Neural crest cell (in vitro differentiated cells): ENCODE measurements at places on chromosomes 2 and 18.

- DNase-seq, result no peak
Measured at GRCh38 chr18:30987467-30988241, 54.9 kb downstream of the DSC3 start.

DNA sequence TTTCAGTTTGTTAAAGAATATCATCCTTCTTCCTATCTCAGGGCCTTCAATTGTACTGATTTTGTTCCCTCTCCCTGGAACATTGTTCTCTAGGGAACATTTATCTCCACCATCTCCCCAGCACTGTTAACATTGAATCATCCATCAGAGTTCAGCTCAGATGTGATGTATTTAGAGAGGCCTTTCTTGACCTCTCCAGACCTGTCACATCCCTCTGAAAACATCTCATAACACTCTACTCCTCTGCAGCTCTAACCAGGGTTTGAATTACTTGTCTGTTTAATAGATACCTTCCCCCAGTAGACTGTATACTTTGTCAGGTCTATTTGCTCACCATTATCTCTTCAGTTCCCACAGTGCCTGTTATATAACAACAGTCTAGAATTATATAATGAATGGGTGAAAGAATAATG is 98.6 kb downstream of the GALNT1 start:
- no peak for DNase-seq

GRCh38 chr2:205722283-205722918 is 40.1 kb downstream of the NRP2 start:
- DNase-seq, result no peak

DNA sequence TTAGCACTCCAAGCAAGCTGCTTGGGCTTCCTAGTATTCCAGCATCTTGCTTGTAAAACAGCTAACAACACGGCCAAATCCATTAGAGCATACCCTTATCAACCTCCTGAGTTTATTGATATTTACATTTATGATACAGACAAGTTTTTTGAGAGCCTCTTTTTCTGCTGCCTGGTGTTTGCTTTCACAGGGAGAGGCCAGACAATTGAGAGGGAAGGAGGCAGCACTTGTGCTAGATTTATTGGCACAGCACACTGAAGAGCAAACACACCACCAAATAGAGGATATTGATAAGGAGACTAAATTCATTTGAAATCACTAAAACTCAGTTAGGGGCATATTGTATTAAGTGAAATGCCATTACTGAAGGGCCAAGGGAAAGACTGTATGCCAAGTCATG is 1142.3 kb upstream of the FANCL start:
- no peak for DNase-seq

- DNase-seq, result no peak
Measured at GRCh38 chr2:169782513-169782912, 16.2 kb upstream of the SSB start.

GRCh38 chr2:20674974-20675679 is 8.2 kb downstream of the GDF7 start:
- DNase-seq, result no peak

GRCh38 chr2:162212366-162212765 is 30.9 kb downstream of the FAP start:
- no peak for DNase-seq

DNA sequence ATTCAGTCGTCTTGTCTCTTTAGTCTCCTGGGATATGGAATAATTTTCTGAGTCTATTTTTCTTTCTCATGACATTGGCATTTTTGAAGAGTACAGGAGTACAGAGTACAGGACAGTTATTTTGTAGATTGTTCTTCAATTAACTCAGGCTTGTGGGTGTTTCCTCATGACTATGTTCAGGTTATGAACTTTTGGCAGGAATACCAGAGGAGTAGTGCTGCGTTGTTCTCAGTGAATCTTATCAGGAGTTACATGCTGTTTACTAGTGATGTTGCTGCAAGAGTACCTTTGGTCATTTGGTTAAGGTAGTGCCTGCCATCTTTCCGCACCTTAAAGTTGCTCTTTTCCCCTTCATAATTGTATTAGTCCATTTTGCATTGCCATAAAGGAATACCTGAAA is 41.3 kb upstream of the AGFG1 start:
- DNase-seq, result no peak

- DNase-seq, result no peak
Measured at GRCh38 chr18:78735131-78736014, 244.2 kb upstream of the SALL3 start.

- no peak for DNase-seq
Measured at GRCh38 chr2:236633219-236633570, 63.6 kb downstream of the ACKR3 start.

- DNase-seq, result no peak
Measured at GRCh38 chr2:101149241-101150192, 1.7 kb downstream of the TBC1D8 start.

DNA sequence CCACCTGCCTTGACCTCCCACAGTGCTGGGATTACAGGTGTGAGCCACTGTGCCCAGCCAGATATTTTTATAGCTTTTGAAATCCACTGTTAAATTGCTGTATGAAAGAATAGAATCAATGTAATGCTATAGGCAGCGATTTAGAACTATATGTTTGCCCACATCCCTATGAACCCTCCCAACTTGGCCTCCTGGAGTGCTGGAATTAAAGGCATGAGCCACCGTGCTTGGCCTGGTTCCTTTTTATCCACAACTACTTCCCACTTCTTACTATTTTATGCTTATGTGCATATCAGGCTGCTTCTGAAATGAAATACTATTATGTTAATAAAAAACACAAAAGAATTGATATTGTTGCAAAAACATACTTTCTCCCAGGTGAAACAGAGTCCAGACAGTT is 11.6 kb upstream of the PTPN2 start:
- DNase-seq, result no peak
